ENCODE measurements at places on chromosomes 12 and 14.

- no peak for DNase-seq
These were observed 1191.6 kb upstream of the SEL1L start for GRCh38 chr14:82725213-82725612.

DNA sequence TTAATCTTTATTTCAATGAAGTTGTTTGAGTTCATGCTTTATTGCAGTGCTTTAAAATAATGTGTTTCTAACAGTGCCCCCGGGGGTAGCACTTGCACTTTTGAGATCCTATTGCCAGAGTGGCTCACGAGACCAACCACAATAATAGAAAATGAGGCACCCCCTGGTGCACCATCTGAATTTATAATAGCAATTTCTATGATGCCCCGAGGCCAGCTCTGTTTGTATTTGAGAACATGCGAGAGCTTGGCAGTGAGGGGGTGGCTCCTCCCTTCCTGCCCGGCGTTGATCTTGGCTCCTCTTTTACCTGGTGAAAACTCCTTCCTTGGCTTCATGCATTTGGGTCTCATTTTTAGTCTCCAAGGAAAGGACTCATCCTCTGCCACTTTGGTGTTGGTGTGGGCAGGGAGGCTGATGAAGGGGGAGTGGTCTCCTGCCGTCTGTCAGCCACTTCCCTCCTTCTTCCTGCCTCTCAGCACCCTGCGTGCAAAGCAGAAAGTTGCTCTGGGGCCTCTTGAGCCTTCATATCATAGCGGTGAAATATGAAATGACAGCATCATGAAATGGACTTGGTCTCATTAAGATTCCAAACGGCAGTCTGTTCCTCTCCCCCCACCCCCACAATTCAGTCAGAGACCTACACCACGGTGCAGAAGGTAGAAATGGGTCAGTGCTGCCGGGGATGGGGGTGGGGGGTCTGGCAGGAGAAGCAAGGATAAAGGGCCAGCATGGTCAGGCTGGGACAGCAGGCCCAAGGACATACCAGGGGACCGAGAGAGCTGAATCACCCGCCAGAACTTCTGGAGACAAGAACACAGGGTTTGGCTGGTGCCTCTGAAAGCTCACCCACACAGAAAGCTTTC, 17.7 kb upstream of the NRXN3 start:
- peak; percentile 96 for DNase-seq

GRCh38 chr14:37969511-37969979, 238.2 kb upstream of the SSTR1 start:
- peak; percentile 17 for DNase-seq

- no peak for DNase-seq
These were observed 20.0 kb upstream of the CLEC2D start for GRCh38 chr12:9649532-9649940.

DNA sequence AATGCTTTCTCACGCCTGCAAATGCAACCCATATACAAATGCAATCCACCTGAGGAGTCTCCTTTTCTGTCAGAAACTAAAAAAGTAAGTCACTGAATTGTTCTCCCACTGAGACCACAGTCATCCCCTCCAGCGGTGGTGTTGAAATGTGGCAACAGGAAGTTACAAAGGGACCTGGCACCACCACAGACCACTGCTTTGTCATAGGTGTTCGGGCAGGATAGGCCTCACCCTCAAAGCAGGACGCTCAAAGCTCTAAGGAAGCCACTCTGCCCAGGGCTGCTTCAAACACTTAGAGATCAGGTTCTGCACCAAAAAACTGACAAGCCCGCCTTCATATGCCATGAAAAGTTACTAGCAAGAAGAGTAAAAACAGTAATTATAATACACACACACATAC, 11.3 kb downstream of the PHLDA1 start:
- DNase-seq = no peak

DNA sequence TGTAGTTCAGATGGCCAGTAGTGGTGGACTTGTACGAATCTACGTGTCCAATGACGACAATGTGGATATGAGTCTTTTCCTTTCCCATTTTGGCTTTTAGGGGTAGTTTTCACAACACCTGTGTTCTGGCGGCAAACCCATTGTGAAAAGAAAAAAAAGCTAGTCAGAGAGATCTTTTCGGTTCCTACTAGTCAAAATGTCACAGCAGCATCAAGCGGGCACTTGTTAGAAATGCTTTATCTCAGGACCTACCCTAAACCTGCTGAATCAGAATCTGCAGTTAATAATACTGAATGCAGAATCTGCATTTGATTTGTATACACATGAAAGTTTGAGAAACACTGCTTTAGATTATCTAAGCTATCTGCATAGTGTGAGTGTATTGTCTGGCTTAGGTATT, 18.3 kb downstream of the AEBP2 start:
- DNase-seq = no peak
